ENCODE measurements at places on chromosomes 7 and 10. TPM values are rescaled to one million over a fixed set of nuclear protein-coding genes. Genes with fewer than 3 reads are reported as not detected.

GRCh38 chr10:125084614-125085257 lies 75.6 kb downstream of the CTBP2 start:
- peaks cover 51% of the 10 kb centered on the region for H3K4me1 ChIP-seq
- no peak overlapping the region for H3K4me3 ChIP-seq
- H3K27ac ChIP-seq: peak overlapping the region; percentile 91
- peaks cover 19% of the 10 kb centered on the region for H3K36me3 ChIP-seq
- DNase-seq: peak; percentile 89
- no peaks in the 10 kb centered on the region for H3K27me3 ChIP-seq

Gene PILRB
- 42.5 TPM for total RNA-seq

Gene DGKB
- total RNA-seq: not detected

GRCh38 chr7:123734498-123734897 lies 14.3 kb downstream of the WASL start:
- H3K27me3 ChIP-seq: no peaks in the 10 kb centered on the region
- H3K27ac ChIP-seq: no peak overlapping the region
- no peaks in the 10 kb centered on the region for H3K36me3 ChIP-seq
- DNase-seq: no peak
- no peak overlapping the region for H3K4me3 ChIP-seq

DNA sequence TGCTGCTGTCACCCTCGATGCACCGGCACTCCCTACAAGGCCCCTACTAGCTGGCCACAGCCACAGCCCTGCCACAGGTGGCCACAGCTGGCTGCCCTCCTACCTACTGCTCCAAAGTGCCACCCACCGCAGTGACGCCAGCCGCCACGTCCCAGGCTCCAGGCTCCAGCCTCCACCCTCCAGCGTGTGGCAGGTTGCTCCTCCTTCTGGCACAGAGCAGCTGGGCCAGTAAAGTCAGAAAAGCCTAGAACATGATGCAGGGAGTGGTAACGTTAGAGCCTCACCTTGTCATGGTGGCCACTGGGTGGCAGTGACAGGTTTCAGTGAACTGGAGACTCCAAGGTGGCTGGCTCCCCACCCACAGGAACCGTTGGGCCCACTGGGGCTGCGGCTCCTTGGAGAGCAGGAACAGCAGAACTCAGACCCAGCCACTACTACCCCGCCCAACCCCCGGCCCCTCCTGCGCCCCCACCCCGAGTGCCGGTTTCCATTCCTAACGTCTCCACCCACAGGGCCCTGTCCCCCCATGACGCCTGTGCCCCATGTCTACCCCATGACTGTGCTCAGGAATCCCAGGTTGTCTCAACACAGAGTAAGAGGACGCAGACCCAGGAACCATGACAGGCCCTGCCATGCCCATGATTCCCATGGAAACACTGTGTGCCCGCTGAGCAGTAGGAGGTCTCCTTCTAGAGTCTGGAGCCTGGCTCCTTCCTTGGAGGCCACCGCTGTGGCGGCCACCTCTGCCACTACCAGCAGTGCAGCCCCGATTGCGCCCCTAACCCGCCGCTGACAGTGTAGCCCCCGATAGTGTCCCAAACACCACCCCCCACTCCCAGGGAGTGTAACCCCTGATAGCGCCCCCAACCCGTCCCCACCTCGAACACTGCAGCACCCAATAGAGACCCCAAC lies 52.3 kb upstream of the ZNF33B start:
- H3K27ac ChIP-seq: no peak overlapping the region
- no peak overlapping the region for H3K4me3 ChIP-seq
- no peaks in the 10 kb centered on the region for H3K36me3 ChIP-seq
- DNase-seq: no peak
- no peaks in the 10 kb centered on the region for H3K4me1 ChIP-seq

DNA sequence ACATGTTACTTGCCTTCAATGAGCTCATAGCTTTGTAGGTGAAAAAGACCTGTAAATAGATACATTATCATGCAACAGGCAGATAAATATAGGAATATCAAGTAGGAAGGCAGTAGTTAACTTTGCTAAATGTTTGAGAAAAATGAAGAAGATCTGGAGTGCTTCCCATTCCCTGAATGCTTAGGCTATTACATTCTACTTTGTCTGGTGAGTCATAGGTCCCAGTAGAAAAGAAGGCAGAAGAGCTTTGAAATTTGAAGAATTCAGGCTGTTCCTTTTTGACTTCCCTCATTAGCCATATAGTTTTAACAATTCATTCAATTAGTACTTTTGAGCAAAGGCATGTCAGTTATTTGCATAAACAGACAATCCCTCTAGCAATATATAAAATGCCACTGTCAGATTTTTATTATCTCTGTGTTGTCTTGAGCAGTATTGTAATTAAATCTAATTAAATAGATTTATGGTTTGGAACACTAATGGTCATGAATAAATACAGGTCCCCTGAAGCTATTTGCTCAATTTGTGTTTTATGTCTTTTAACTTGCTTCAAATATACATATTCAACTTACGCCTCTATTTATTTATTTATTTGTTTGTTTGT lies 875.0 kb downstream of the REEP3 start:
- no peak overlapping the region for H3K27ac ChIP-seq
- H3K27me3 ChIP-seq: no peaks in the 10 kb centered on the region
- no peak for DNase-seq
- no peaks in the 10 kb centered on the region for H3K36me3 ChIP-seq
- H3K4me3 ChIP-seq: no peak overlapping the region

DNA sequence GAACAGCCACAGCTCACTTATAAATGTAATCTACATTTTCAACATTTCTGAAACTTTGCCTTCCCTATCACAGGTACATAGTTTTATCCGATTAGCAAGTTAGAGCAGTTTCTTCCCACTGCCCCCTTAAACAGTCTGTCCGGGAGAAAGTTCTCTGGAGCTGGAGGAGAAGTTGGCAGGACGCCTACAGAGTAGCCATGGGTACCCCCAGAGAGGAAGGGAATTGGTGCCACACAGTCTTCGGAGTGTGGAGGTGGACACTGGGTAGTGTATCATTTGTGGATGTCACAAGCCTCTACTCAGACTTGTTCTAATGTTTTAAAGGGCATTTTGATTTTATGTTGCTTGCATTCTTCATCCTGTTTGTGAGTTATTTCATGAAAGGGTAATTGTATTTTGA lies 39.0 kb downstream of the TAF3 start:
- no peak overlapping the region for H3K27ac ChIP-seq
- peak; percentile 14 for DNase-seq
- no peaks in the 10 kb centered on the region for H3K4me1 ChIP-seq
- H3K36me3 ChIP-seq: no peaks in the 10 kb centered on the region
- H3K27me3 ChIP-seq: no peaks in the 10 kb centered on the region

GRCh38 chr10:52755297-52756062 lies 17.1 kb downstream of the MBL2 start:
- peaks cover 11% of the 10 kb centered on the region for H3K27me3 ChIP-seq
- H3K4me3 ChIP-seq: no peak overlapping the region
- H3K27ac ChIP-seq: no peak overlapping the region
- no peaks in the 10 kb centered on the region for H3K4me1 ChIP-seq

Gene TMEM184A
- total RNA-seq: not detected
